ENCODE measurements at places on chromosomes 12 and 14.

DNA sequence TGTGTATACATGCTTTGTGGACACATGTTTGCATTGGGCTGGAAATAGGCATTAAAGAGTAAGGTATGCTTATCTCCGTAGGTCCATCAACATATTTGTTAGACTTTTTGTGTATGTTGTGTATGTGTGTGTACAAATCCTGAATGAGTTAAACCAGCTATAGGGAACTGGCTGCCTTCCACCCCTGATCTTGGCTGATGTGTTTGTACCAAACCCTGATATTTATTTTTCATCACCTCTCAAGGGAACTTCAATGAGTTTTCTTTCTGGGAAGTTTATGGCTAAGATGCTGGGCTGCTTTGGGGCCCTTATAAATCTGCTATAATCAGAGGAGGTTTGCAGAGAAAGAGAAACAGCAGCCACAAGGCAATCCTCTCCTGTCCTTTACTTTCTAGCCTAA is 37.1 kb upstream of the CISTR start:
- no peak for DNase-seq

GRCh38 chr12:69885658-69886057 is 60.6 kb downstream of the MYRFL start:
- DNase-seq, result no peak

DNA sequence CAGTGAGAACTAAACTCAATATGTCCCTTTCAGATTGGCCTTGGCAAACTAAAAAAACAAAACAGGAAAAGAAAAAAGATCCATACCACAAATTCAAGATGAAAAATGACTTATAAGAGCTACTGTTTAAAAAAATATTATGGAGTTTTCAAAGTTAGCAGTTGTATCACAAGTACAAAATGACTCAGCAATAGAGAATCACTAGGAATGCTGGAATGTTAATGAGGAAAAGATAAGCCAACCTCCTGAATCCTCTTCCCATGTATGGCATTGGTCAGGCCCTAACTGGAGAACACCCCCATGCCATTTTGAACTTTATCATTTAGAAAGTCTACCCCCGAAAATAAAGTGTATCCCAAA is 62.2 kb downstream of the PPP1R36 start:
- DNase-seq, result no peak

DNA sequence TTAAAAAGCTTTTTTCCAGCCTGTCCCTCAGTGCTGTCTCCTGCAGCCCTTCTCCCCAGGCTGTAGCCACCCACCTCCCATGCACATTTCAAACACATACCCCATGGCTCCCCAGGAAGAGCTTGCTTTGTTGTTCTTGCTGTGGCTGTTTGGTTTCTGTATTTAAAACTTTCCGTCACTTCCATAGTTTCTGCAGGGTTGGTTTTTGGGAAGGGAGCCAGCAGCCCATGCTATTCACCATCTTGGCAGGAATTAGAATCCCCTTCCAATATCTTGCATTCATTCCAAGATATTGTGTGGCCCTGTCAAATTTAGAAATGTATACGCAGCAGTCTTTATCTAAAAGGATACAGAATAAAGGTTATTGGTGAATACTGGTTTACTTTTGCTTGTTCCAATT is 29.6 kb downstream of the CFAP251 start:
- DNase-seq, result no peak

DNA sequence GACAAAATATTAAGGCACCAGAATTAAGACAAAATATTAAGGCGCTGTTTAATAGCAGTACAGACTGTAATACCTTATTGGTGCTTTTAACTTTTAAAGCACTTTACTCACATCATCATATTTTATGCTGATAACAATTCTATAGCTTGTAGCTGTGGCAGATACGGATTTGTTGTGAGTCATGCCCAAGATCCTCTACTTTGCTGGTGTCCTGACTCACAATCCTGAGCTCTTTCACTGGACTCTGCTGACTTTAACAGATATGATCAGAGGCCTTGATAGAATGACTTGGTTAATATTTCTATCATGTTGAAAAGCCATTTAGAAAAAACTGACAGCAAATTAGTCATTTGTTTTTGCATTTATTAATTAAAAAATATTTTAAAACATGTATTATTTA is 99.0 kb upstream of the PKP2 start:
- DNase-seq, result no peak
